ENCODE measurements at places on chromosomes 11 and 22. TPM values are rescaled to one million over a fixed set of nuclear protein-coding genes. Genes with fewer than 3 reads are reported as not detected.

MIOX gene
- not detected for total RNA-seq

MED15 gene
- total RNA-seq, result 54.7 TPM

CCND1 gene
- 194 TPM for total RNA-seq

SMTNL1 gene
- not detected for total RNA-seq

PLEKHB1 gene
- total RNA-seq, result 0.55 TPM
